IMR-90 (cell line): ENCODE measurements at places on chromosomes 13 and 19. TPM values are rescaled to one million over a fixed set of nuclear protein-coding genes. Genes with fewer than 3 reads are reported as not detected.

CEACAM7 gene
- polyA plus RNA-seq: not detected in 2 replicates

NLRP5 gene
- not detected in 2 replicates for polyA plus RNA-seq

GSX1 gene
- polyA plus RNA-seq: not detected in 2 replicates

CDX2 gene
- polyA plus RNA-seq: not detected in 2 replicates

SLC15A1 gene
- not detected in 2 replicates for polyA plus RNA-seq

ETHE1 gene
- polyA plus RNA-seq: 233 and 249 TPM in 2 replicates

CYP4F11 gene
- not detected in 2 replicates for polyA plus RNA-seq

DIAPH3 gene
- 8.5 and 8.9 TPM in 2 replicates for polyA plus RNA-seq

ZNF575 gene
- 0.77 and 0.87 TPM in 2 replicates for polyA plus RNA-seq

THSD1 gene
- 10.9 and 12.1 TPM in 2 replicates for polyA plus RNA-seq

TPTE2 gene
- not detected in 2 replicates for polyA plus RNA-seq

ZNF549 gene
- 2.1 and 2.4 TPM in 2 replicates for polyA plus RNA-seq

DNA sequence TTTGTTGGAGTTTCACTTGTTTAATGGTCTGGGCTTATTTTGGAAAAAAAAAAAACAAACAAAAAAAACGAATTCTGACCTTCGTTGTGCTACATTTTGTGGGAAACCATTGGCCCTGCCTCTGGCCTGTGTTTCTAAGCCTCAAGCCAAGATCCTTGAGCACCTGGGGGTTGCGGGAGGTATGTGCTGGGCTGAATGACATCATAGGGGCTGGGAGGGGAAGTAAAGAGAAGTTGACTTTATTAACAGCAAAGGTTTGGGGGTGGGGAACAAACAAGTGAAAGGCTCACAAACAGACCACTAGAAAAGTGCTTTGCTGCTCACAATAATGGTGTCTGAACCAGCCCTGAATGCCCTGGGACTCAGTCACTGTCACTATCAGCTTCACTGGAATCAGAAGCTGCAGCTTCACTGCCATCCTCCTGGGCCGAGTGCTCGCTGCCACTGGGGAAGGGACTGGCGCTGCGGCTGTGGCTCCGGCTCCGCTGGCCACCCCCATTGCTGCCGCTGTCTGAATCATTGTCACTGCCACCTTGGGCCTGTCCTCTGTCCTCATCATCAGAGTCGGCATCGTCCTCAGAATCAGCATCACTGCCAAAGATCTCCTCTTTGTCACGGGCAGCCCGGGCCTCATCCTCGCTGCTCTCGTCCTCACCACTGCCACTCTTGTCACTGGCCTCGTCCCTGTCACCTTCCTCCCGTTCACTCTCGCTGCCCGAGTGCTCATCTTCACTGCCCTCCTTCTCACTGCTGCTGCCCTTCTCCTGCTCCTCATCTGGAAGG is 5.1 kb downstream of the PAF1 start:
- DNase-seq: no peak

DNA sequence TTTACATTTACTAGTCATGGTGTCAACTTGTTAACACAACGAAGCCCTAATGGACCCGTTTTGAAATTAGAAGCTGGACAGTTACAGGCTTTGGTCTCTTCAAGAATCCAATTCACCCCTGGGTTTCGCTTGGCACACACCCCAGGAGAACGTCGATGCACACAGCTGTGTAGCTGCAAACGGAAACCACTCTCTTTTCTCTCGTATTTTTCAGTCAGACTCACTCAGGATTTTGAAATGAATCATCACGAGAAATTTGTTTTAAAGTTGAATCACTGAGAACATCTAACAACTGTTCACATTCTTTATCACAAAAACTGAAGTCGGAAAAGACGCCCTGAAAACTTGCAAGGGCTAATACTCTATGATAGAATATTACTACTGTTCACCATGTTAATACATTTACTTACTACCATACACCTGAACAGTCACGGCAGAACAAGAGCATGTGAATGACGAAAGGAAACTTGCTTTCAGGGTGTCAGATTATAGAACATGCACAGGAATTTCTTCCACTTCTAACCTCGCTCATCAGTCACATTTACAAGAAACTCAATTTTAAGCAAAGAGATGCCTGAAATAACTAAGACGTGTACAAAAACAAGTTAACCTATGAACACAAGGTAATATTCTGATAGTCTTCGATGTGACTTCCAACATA is 4.7 kb downstream of the PNMA8A start:
- peak; percentile 92 for DNase-seq

GRCh38 chr19:2923510-2923909 is 21.3 kb downstream of the ZNF77 start:
- peak; percentile 45 for DNase-seq

DNA sequence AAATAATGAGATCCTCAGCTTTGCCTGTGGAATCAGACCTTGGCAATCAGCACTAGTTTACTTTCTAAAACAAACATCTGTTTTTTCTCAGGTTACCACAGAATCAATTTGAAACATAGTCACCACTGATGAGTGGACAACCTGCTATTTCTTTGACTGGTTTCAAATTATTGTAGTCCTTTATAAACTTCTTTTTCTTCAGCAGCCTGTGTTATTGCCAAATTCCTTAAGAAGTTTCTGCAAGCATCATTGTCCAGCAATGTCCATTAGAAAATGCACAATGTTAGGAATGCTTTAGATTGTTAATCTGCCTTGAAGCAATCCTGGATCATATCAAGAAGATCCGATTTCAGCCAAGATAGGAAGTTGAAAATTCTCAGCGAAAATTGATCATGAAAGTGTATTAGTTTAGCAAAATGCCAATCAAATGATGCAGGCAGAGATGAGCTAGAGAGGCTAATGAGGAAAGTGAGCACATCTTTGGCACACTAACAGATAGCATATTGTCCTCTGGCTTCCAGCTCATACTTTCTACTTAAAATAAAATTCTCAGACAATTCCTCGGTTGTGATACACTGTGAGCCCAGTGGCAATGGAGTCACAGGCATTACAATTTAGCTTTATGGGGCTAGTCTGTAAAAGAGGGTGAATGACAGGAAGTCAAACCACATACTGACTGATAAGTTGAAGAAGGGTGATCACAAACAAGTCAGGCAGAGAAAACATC is 270.6 kb downstream of the SLITRK6 start:
- peak; percentile 90 for DNase-seq

DNA sequence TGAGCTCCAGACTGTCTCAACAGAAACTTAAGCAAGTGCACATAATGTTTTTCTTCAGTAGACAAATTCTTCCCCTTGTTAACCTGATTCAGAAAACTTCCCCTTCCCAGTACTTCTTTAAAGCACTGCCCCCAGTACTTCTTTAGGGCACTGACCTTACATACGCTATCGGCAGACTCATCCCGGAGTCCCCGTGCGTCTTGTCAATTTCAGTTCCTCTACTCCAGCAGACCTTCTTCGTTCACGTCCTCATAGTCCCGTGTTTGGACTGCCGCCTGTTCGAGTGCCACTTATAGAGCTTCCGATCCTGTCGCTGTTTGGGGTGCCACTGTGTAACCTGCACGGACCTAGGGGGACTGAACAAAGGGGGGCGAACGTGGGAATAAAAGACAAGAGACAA is 29.0 kb downstream of the ZNF627 start:
- no peak for DNase-seq

GRCh38 chr13:25214491-25215252 is 42.6 kb upstream of the AMER2 start:
- DNase-seq: peak; percentile 21

GRCh38 chr13:74681891-74682290 is 547.7 kb upstream of the KLF12 start:
- DNase-seq: no peak

DNA sequence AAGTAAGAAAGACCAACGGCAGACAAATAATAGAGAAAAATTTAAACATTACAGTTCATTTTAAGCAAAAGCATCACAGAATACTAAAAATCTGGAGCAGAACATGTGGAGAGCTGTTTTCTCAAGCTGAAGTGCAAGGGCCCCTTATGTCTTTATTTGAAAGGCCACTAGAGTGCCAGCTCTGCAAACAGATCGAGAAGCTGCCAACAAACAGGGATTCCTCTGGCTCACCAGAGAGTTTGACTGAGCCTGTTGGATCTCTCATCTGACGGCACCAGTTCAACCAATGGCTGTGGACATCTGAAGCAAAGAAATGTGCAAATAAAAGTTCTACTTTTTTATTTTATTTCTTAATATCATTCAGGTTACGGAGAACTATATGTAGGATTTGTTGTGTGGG is 119.7 kb downstream of the COL4A2 start:
- DNase-seq: no peak

- DNase-seq: peak; percentile 90
Observed at GRCh38 chr13:51524829-51525566, 59.3 kb upstream of the WDFY2 start.

DNA sequence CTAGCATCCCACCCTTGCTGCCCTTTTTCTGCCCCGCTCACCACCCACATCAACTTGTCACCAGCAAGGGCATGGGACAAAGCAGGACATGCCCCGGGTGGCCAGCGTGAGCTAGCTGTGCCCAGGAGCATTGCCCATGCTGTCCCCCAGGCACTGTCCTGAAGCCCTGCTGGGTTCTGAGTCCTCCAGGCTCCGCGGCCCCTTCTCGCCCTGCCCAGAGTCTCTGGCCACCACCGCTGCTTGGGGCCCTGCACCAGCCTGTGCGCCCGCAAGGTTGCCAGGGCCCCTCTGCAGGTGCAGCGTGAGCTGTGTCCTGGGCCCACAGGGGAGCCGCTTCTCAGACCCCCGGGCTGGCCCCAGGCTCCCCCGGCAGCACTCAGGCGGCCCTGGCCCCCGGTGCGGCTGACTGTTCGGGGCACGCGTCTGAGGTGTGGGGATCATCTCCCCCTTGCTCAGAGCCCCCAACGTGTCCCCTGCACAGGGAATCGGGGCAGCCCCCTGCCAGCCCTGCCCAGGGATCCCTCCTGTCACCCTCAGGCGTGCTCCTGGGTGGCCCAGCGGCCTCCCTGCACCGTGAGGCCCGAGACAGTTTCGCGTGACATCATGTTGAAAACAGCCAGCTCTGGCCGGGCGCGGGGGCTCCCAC is 4.1 kb downstream of the CSNK1G2 start:
- DNase-seq: no peak

GRCh38 chr19:4007836-4008539 is 452 bp downstream of the PIAS4 start:
- DNase-seq: no peak

- DNase-seq: no peak
Observed at GRCh38 chr13:72221276-72221962, 354.4 kb upstream of the DACH1 start.

GRCh38 chr19:48492925-48493717 is 18.5 kb downstream of the LMTK3 start:
- peak; percentile 94 for DNase-seq

- peak; percentile 64 for DNase-seq
Observed at GRCh38 chr19:5112681-5113575, 144.0 kb downstream of the KDM4B start.
